ENCODE measurements at places on chromosomes 3 and 15.

GRCh38 chr15:89803941-89804800, 10.5 kb downstream of the ANPEP start:
- no peak for DNase-seq

DNA sequence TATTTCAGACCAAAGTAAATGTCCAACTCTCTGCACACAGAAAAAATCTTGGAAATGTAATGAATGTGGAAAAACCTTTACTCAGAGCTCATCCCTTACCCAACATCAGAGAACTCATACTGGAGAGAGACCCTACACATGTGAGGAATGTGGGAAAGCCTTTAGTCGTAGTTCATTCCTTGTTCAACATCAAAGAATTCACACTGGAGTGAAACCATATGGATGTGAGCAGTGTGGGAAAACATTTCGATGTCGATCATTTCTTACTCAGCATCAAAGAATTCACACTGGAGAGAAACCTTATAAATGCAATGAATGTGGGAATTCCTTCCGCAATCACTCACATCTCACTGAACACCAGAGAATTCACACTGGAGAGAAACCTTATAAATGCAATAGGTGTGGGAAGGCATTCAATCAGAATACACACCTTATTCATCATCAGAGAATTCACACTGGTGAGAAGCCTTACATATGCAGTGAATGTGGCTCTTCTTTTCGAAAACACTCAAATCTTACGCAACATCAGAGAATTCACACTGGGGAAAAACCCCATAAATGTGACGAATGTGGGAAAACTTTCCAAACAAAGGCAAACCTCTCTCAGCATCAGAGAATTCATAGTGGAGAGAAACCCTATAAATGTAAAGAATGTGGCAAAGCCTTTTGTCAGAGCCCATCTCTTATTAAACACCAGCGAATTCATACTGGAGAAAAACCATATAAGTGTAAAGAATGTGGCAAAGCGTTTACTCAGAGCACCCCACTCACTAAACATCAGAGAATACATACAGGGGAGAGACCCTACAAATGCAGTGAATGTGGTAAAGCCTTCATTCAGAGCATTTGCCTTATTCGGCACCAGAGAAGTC, 8.0 kb upstream of the ZNF501 start:
- no peak for DNase-seq

GRCh38 chr15:101178931-101179330, 72.9 kb downstream of the CHSY1 start:
- DNase-seq = no peak

DNA sequence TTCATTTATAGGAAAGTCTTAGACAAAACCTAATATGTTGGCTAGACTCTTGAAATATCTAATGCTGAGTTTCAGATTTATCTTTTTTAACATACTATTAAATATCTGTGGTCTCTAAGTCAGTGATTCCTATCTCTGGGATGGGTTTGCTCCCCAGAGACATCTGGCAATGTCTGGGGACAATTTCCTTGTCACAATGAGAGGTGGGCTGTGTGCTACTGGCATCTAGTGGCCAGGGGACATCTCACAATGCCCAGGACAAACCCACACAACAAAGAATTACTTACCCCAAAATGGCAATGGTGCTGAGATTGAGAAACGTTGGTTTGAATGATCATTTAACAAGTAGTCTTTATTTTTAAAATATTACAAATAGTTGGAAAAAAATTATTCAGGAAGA, 602.1 kb downstream of the MAGI1 start:
- DNase-seq = peak; percentile 27

DNA sequence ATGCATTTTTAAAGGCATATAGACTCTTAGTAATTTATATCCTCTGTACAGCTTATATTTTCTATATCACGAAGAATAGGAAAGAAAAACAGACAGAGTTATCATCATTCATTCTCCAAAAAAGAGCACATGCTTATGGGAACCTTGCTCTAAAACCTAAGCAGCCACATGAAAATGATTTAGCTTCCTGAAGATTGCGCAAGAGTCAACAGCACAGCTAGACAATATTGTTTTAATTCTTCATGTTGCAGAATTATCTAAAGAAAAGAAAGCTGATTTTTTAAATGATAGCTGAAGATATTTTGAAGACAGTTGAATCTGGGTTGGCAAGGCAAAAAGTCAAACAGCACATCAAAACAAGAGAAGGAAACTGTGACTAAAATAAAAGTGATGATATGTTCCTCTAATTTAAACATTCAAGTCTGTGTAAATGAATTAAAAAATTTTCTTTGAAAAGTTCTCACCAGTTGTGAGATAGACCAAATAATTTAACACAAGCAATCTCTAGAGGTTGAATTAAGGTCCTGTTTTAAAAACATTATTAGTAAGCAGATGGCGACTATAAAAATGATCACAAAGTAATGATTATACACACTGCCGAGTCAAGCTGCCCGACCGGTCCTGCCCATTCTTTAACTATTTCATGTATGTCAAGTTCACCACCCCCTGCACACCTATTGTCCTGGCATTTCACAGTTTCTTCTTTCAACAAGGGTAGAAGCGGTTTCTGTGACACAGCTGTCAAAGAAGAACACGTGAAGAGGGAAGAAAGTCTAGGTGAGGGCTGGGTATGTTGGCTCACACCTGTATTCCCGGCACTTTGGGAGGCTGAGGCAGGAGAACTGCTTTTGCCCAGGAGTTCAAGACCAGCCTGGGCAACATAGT, 74.2 kb upstream of the BHLHE40 start:
- no peak for DNase-seq

- no peak for DNase-seq
These were observed 208.4 kb downstream of the PLOD2 start for GRCh38 chr3:145952536-145952935.

DNA sequence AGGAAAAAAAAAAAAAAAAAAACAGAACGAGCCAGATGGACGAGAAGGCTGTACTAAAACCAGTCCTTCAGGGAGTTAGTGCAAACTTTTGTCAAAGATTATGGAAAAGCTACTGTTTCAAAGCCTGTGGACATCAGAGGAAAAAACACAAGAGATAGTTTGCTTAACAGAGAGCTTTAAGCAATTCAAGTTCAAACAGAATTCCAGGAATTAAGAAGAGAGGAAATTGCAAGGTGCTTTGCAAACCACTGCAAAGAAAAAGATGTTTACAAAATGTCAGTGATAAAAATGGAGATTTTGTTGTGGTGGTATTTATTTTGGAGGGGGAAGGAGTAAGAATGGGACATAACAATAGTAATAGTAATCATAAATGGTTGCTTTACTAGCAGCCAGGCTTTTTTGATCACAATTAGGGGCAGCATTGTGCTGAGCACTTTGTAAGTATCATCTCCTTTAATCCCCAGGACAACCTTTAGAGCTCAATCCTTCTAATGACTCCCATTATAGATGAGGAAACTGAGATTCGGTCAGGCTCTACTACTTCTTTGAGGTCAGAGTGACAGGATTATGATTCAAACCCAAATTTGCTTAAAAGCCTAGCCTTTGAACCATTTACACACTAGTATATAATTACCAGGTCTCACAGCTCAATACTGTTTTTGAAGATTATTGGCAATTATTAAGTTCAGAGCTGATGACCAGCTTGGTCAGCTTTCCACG, 22.4 kb upstream of the ARHGEF3 start:
- DNase-seq = no peak

GRCh38 chr3:140355481-140355880, 322.4 kb upstream of the TRIM42 start:
- no peak for DNase-seq

GRCh38 chr3:99537416-99537815, 101.0 kb upstream of the COL8A1 start:
- DNase-seq = no peak

- no peak for DNase-seq
These were observed 90.0 kb downstream of the RBPMS2 start for GRCh38 chr15:64685230-64685888.

GRCh38 chr3:32176989-32177701, 61.3 kb upstream of the CMTM8 start:
- peak; percentile 51 for DNase-seq

- no peak for DNase-seq
These were observed 596.6 kb downstream of the GBE1 start for GRCh38 chr3:81164806-81165205.

DNA sequence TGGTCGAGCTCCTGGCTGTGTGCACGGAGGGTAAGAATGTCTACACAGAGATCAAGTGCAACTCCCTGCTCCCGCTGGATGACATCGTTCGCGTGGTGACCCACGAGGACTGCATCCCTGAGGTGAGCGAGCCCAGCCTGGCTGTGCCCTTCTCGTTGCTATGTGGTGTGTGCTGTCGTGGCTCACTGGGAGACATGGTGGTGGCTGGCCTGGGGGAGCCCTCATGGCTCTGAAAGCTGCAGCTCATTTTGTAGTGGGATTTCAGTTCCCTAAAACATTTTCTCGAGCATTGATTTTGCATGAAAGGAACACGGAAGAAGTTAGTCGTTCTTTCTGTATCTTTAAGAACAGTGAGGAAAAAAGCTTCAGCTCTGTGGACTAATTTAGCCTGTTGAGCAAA, 200.5 kb downstream of the ITPR1 start:
- DNase-seq = no peak

- DNase-seq = no peak
These were observed 126.7 kb upstream of the PRICKLE2 start for GRCh38 chr3:64351713-64352638.

GRCh38 chr3:70281663-70282062, 30.8 kb downstream of the MDFIC2 start:
- DNase-seq = no peak

DNA sequence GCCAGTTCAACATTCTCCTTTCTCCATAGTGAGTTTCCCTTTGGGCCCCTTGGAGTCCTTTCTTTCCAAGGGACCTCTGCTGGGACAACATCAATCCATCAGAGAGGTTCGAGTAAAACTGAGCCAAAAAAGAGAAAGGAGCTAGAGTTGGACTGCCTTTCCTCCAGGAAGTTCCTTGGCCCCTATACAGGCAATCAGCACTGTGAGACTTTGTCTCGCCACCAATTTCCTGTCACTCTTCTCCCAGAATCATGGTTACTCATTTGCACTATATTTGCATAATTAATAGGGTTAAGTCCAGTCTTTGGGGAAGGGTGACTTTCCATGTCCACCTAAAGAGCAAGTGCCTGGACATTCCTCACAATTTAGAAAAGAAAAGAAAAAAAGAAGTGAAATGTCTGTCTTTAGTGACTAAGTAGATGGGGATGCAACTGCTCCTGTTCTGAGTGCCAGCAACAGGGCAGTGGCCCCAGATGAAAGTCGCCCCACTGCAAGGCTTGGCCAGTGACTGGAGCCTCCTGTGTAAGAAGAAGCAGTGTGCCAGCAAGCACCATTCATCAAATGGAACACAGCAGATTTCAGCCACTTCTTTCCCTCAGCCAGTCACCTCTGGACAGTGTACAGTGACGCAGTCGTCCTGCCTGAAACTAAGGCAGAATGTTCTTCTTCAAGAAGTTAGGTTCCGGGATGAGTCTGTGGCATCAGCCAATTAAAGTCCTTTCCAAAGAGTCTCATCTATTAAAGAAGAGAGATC, 91.6 kb downstream of the FSIP1 start:
- DNase-seq = no peak

GRCh38 chr3:164371681-164372080, 706.6 kb downstream of the SI start:
- DNase-seq = no peak
